GM23248 (cell line): ENCODE measurements at places on chromosomes 12 and 14. TPM values are rescaled to one million over a fixed set of nuclear protein-coding genes. Genes with fewer than 3 reads are reported as not detected.
A peak's percentile ranks its signal among the peaks of the same experiment; 100 is the strongest.

- DNase-seq: no peak
Measured at GRCh38 chr12:124541322-124541721, 26.1 kb downstream of the NCOR2 start.

DNA sequence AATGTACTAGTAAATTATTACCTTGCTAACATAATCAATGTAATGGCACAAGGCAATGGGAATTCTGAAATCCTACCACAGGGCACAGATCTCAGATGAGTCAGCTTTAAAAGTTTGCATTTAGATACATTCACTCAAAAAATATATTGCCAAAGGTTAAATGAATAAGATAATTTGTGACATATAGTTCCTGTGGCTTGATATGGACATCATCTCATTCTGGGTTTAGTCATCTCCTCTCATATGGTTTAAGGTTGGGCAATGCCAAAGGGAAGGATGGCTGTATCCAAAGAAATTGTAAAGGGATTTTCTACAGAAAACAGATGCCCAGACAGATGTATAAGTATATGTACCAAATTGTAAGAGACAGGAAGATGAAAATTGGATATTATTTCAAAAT, 1065.0 kb downstream of the LRFN5 start:
- DNase-seq: no peak

GRCh38 chr12:32881702-32882101, 14.9 kb downstream of the PKP2 start:
- DNase-seq: no peak

DNA sequence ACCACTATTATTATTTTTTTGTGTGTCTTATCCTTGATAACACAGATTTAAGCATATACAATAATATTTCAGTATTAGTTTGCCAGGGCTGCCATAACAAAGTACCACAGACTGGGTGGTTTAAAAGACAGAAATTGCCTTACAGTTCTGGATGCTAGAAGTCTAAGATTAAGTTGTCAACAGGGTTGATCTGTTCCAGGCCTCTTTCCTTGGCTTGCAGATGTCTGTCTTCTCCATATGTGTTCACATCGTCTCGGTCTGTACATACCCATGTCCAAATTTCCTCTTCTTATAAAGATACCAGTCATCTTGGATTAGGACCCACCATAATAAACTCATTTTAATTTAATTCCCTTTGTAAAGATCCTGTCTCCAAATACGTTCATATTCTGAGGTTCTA, 204.8 kb downstream of the SOX5 start:
- no peak for DNase-seq

DNA sequence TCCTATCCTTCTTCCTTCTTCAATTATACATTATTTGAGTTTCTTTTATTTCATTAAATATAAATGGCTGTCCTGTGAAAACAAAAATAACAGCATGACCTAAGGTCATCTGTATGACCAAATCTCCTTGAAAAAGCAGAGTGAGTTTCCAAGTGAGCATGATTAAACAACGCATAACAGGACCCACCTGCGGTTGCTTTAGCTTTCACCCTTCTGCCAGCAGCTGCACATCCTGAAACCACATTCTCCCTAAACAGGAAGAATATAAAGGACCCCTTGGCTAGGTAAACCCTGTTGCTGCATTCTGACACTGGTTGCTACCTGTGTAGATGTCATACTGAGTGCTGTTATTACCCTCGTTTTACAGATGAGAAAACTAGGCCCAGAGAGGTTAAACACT, 42.8 kb upstream of the CPM start:
- no peak for DNase-seq

GRCh38 chr12:27900920-27901879, 71.3 kb downstream of the PTHLH start:
- DNase-seq: no peak

DNA sequence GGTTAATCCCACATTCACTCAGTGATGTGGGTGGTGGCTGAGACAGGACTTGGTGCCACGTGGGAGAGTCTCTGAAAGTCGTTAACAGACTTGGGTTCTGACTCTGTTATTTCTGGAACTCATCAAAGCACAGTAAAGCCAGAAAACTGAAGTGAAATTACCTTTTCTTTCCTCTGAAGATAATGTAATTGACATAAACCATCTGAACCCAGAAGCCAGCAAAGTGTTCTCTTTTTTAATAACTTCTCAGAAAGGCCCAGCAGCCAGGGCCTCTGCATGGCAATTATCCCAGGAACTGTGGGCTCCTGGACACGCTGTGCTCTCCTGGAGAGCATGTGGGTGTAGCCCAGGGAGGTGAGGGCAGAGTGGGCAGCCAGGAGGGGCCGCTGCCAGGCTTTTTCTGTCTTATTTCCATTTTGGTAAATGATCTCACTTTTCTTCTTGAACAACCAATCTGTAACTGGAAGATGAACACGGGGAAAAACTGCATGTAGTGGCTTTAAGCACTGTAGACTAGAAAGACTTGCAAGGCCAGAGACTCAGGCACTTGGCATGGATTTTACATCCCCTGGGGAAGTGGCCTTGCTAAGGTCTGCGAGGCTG, 444.1 kb upstream of the TMEM132C start:
- peak; percentile 14 for DNase-seq

GRCh38 chr12:50333441-50333840, 50.1 kb upstream of the LIMA1 start:
- DNase-seq: peak; percentile 59

DNA sequence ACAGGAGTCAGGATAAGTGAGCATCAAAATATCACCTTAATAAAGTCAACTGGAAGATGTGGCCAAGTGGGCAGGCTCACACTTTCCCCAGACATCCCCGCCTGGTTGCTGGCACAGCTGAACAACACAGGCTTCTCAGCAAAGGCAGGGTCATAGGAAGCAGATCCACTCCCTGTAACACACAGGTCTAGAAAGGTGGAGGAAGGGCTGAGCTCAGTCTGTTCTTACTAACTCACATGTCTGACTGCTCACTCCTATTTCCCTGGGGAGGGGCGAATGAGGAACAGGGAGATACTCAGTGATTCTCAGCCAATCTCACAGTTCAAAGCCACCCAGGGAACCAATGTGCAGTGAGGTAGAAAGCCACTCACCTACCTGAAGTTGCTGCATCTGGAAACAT, 45.0 kb upstream of the AMN1 start:
- no peak for DNase-seq

VDR gene
- polyA plus RNA-seq: 23.9 and 25.5 TPM in 2 replicates

DNA sequence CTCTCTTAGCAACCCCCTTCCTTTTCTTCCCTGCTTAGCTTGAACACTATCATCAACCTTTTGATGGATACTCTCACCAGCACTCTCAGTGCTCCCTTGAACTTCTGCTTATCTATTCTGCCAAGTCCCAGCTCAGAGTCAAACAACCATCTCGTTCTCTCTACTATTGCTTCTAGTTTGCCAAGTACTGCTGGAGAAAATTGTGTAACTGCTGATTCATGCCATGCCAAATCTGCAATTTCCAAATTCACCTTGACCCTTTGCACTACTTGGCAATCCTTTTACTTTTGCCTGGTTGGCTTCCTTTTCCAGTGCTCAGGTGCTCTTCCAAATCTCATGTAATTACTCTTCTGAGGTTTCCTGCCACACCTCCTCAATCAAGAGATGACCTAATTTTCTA, 2.8 kb upstream of the CCDC196 start:
- peak; percentile 21 for DNase-seq

GRCh38 chr14:32212833-32213232, 9.8 kb upstream of the RNU6-8 start:
- no peak for DNase-seq

DNA sequence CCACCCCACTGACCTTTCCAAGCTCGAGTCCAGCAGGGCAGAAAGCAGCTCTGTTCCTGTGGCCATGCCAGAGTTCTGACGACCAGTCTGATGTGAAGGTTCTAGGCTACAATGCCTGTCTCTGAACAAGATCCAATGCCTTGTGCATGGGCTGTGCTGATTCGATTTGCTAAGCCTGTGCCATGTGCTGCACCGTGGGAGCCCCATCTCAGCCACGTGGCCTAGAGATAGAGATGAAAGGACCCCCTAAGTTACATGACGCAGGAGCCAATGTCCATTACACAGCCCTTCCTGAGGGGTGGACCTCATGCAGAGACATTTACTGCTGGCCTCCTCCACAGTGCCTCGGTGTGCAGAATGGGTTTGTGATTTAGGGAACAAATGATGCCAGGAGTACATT, 256.0 kb downstream of the SLC15A4 start:
- DNase-seq: no peak

DNA sequence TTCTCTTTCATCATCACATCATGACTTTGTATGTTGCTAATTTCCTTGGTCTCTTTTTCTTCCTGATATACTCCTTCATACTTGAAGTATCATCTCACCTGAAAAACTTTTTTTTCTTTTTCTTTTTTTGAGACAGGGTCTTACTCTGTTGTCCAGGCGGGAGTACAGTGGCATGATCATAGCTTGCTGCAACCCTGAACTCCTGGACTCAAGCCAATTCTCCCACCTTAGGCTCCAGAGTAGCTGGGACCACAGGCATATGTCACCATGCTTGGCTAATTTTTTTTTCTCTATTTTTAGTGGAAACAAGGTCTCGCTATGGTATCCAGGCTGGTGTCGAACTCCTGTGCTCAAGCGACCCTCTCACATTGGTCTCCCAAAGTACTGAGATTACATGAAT, 107.6 kb downstream of the RALGAPA1 start:
- no peak for DNase-seq

DNA sequence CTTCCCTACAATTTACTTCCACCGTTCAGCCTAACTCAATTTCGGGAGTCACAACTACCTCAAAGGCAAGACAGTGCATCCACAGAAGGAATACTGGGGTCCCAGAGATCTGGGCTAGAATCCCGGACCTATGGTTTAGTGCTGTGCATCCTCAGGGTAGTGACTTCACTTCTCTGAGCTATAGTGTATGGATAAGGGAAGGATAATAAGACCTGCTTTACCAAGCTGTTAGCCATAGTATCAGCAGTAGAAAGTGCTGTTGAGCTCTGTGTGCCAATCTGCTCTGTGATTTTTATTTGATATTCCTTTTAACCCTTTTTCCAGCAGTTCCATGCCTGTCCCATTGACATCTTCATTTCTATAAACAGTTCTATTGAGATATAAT, 1044.3 kb downstream of the BCL11B start:
- DNase-seq: no peak

FAR2 gene
- 3.3 and 3.6 TPM in 2 replicates for polyA plus RNA-seq

DNA sequence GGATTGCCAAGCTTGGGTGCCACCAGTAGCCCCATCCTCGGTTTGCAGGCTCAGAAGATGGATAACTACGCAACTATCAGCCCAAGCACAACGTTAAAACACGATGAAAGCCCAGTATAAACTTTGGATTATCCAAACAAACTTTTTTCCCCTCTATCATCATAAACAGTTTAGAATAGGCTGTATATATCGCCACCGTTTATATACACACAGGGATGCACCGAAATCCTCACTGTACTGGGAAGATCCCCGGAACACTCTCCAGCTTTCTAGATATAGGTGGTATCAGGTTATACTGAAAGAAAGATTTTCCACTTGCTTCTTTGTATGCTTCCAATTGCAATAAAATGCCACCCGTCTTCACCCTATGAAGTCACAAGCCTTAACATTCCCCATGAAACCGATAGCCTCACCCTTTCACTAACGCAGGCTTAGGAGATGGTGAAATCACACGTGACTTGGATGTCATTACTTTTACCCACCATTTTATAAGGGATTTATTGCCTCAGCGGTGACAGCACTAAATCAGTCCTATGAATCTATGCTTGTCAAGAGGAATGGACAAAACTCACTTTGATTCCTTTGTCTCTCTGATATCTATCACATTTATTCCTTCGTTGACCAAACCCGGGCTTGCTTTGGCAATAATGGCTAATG, 207.6 kb upstream of the FOXN3 start:
- no peak for DNase-seq

DNA sequence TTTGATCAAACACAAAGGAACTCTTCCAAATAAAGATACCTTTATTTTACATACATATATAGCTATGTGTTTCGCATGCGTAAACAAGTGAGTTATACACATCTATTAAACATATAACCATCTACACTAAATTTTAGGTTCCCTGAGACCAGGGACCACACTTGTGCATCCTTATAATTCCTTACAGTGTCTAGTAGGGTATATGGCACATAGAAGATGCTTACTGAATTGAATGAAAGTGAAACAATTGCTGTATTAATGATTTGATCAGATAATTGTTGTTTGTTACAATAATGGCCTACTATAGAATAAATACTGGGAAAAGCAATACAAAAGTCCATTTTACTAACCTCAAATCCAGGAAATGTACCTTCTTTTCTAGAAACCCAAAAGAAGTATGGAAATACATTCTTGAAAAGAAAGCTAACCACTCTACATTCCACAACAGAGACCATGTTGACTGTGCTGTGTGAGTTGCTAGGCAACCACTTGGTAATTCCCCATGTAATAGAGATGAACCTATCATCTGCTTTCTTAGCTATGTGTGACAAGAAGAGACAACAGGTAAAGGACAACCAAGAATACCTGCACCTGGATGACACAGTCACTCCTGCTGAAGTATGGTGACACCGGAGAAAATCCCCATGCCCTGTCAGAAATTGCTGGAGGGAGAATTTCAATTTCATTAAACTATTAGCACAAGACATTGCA, 11.9 kb upstream of the CIPC start:
- DNase-seq: peak; percentile 47

DNA sequence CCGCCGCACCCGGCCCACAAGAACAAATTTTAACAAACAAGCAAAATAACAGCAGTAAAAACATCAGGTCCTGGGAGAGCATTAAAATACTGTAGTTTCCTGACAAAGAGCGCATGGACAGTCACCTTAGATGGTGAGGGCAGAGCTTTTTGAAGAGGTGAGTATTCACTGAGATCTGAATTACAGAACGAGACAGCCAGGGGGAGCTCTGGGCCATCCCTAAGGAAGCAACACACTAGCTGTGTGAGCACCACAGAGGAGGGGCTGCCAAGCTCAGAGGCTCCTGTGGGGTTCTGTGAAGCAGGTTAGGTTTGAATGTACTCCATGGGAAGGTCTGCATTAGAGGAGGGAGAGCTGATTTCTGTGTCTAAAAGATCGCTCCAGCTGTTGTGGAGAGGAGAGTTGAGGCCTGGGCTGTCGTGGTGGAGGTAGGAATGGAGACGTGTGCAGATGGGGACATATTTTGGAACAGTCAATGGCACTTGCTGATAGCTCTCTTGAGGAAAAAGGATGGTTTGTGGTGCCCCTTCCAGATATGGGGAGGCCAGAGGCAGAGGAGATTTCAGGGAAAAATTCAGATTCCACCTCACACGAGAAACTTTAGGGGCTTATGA, 72.9 kb downstream of the TRAFD1 start:
- peak; percentile 70 for DNase-seq

KRT84 gene
- not detected in 2 replicates for polyA plus RNA-seq
